ENCODE measurements at places on chromosomes 16 and 17.

- DNase-seq: no peak
Observed at GRCh38 chr17:14840616-14841231, 424.4 kb downstream of the PMP22 start.

- peak; percentile 68 for DNase-seq
Observed at GRCh38 chr16:75494661-75495075, 573 bp downstream of the CHST6 start.

DNA sequence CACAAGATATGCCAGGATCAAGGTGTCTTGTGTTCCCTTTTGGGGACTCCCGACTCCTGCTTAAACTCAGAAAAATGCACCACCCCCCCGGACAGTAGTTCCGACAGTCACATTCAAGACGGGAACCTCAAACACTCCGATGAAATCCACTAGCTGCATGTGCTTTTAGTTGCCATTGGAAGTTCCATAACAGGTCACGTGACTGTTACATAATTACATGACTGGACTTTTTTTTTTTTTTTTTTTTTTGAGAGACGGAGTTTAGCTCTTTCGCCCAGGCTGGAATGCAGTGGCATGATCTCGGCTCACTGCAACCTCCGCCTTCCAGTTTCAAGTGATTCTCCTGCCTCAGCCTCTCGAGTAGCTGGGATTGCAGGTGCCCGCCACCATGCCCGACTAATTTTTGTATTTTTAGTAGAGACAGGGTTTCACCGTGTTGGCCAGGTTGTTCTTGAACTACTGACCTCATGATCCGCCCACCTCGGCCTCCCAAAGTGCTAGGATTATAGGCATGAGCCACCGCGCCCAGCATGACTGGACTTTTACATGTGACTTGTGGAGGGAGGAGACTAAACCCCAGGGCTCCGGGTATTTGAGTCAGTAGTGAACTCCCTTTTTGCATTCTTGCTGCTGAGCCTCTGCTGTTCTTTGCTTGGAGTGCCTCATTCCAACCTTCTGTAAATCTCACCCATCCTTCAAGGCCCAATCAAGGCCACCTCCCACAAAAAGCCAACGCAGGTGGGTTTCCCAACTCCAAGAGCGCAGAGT, 1.6 kb downstream of the SIRT7 start:
- DNase-seq: no peak

- DNase-seq: no peak
Observed at GRCh38 chr16:82260212-82260795, 90.3 kb upstream of the MPHOSPH6 start.

- DNase-seq: no peak
Observed at GRCh38 chr16:56647641-56648431, 3.9 kb upstream of the MT1B start.

DNA sequence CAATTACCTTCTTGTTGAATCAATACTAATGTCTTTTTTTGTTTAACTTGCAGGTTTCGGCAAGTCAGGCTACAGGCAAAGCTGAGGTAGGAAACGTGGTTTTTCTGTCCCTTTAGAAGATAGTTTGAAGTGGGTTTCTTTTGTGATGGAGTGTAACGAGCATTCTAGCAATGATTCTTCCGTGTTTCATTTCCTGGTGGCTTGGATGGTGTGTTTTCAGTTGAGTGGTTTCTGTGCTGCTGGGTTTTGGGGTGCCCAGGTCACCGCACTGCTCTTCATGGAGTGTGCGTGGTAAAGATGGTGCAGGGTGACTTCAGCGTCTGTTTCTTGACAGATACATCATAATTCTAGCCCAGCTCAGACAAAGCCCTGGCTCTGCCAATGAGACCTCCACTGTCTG, 769.7 kb upstream of the EEF2KMT start:
- DNase-seq: no peak

DNA sequence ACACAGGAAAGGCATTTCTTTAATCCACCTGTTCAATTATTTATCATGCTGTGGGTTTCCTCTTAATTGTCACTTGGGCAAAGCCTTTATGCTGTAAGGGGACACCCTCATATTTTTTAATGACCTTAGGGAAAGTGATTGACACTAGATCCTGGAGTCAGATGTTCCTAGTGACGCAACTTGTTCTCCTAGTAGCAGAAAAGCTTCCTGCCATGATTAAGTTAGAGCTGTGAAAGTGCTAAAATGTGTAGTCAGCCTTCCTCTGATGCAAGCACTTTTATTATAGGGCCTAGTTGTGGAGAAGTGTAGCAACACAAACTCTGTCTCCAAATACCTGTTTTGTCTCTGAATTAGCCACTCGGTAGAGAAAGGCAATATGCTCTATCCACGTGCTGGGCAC, 12.3 kb downstream of the TMEM100 start:
- no peak for DNase-seq

- peak; percentile 89 for DNase-seq
Observed at GRCh38 chr17:67377488-67378453, 690 bp downstream of the PITPNC1 start.

DNA sequence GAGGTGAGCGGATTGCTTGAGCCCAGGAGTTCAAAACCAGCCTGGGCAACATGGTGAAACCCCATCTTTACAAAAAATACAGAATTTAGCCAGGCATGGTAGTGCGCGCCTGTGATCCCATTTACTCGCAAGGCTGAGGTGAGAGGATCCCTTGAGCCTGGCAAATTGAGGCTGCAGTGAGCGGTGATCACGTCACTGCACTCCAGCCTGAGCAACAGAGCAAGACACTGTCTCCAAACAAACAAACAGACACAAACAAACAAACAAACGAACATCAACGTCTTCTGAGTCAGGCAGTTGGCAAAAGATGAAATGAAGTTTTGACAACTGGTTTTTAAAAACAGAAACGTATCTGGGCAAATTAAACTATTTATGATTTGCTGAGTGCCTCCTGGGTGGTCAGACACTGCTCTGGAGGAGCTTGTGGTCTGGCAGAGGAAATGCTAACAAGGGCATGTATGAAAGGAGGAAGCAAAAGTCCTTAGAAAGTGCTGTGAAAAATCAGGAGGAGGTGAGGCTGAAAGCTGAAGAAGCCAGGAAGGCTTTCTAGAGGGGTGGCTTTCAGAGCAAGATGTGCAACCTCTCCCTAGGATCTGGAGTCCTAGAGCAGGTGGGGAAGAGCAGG, 10.2 kb upstream of the KRT20 start:
- no peak for DNase-seq

DNA sequence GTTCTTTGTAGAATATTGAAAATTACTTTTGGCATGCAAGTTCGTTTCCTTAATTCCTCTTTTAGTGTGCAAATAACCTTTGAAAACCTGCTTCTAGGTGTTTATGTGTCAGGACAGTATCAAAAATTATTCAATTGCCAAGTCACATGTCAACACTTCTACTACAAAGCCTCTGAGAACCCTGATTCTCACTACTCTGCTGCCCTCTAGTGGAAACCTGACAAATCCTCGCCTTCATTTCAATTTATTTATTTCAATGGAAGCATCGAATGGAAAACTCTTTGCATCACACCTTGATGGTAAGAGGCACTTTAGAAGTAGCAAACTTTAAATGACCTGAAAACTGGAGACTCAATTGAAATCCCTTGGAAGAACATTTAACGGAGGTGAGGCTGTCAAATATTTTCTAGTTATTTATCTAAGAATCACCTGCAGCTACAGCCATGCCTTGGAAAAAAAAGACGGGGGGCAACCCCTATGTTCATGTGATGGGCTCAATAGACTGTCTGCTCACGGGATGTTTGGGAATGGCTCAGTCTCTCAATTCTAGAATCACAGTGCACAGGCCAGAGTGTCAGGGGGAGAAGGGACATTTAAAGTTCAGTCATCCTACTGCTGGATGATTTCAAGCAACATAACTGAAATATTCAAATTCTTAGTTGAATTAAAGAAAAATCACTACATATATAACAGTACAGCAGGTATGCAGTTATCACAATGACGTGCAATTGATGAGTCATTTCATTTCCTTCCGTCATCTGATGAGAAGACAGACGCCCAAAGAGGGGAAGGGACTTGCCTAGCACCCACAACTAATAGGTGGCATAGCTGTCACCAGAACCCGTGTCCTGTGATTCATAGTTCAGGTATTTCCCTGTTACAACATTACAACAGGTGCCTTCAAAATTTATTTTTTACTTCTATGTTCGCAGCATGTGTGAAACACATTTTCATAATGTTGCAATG, 563.9 kb downstream of the TOX3 start:
- DNase-seq: peak; percentile 91

DNA sequence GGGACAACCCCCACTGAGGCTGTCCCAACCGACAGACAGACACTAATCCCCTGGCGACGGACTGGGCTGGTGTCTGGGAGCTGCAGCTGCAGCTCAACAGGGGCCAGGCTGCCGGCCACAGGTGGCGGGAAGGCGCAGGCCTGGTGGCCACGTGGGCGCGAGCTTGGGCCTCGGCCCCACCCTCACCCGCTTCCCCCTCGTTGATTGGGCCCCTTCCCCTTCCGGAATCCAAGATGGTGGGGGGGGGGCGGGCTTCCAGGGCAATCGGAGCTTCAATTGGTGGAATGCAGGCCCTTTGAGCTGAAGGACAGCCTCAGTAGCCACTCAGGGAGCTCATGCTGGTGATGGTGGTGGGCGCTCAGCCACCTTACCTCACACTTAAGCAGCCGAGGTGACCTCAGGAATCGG, 8.7 kb upstream of the TBX4 start:
- DNase-seq: peak; percentile 51

DNA sequence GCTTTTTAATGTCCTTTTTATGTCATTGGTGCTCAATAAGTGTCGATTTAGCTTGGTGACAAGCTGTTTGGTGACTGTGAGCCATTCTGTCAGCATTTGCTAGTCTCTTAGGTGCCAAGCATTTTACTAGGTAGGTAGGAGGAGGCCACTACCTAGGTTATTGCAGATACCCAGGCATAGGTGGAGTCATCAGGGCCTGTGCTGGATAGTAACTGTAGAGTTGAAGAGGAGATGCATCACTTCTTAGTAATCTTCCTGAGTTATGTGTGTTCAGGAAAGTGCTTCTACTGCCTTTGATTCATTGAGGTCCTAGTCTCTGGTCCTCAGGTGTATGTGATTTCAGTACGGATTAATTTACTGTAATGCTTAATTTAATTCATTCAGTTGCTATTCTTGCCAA, 17.7 kb downstream of the USP10 start:
- no peak for DNase-seq

GRCh38 chr17:82793974-82794630, 42.2 kb downstream of the TBCD start:
- no peak for DNase-seq

GRCh38 chr17:74467221-74467951, 952 bp downstream of the CD300A start:
- DNase-seq: peak; percentile 53

- DNase-seq: no peak
Observed at GRCh38 chr16:10995565-10995964, 51.2 kb downstream of the CLEC16A start.

DNA sequence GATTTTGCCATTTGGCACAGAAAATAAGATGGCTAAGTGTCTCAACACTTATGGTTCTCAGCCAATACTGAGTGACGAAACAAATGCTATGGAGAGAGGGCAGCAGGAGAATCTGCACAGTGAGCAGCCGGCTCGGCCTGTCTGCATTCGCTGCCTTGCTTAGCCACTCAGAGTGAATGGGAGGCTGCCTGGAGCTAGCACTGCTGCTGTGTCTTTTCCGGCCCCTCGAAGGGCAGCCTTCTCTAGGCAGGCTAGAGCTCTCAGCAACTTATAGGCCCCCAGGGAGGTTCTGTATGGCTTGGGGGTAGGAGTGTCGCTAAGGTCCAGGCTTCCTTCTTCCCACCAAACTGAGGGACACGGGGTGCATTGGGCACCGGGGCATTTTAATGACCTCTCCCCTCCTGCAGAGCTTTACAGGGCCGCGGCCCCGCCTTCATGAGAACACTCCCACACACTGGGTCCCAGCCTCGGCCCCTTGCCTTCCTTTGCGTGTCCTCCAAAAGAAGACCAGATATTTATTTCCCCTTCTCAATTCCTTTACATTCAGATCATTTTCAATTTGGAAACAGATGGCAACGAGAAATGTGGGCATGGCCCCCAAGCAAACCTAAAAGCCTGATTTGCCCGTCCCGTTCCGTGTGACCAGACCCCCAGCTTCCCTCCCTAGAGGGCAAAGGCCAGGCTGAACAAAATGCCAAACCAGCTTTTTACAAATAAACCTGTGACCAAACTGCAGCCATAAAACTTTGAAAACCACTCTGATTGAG, 670.9 kb downstream of the TOX3 start:
- DNase-seq: no peak

- peak; percentile 92 for DNase-seq
Observed at GRCh38 chr16:4614571-4615383, at the start of gene UBALD1. Gene UBALD1, minus strand, starts transcription at chr16:4614888. Its CDS starts 91 bp downstream, at chr16:4614797.

DNA sequence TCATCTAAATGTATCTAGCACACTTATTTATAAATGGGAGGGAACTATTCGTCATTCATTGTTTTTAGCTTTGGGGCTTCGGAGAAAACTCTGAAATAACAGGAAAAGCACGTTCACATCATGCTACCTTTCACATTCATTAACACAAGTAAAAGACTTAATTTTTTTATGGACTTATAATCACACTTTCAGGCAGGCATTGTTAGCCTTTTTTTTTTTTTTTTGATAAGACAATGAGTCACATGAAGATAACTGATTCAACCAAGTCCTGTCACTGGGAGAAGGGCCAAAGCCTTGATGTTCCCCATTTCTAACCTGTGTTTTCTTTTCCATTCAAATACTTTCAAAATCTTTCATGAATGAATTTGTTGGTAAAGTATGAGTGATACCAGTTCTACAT, 631.3 kb upstream of the CA10 start:
- DNase-seq: no peak

GRCh38 chr17:60348616-60349015, 43.3 kb downstream of the USP32 start:
- no peak for DNase-seq

DNA sequence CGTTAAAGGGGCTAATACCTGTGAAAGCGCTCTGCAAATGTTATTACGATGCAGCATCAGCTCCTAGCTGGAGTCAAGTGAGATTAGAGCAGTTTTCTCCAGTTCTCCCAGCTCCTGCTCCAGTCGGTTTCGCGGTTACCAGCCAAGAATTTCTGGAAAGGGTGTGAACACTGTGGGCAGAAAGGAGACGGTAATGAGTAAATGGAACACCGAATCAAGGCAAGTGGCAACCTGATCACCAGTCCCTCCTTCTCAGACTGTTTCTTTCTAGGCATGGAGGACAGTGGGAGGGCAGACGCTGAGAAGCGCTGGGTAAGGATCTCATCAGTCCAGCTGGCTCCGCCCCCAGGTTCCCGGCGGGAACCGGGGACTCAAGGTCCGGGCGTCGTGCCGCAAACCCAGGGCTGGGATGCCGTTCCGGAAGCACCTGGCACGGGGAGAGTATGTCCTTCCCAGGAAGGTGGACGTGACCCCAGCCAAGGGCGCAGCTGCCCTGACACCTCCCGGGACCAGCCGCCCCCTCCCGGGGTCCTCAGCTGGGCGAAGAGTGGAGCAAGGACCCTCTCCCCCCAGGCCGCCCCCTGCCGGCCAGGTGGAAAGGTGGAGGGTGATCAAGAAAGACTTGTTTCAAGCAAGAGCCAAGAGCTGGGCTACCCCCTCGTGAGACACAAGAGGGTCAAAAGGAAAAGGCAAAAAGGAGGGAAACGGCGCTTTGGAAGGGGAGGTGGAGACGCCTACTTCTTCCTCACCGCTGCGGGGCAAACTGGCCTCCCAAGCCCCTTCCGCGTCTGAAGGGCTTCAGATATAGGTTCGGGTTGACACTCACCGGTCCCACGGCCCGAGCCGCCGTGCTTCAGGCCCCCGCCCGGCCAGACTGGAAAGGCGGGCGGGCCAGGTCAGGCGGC, 481 bp downstream of the MYO19 start:
- DNase-seq: peak; percentile 73
